H1 (cell line): ENCODE measurements at places on chromosomes 6 and 20.

DNA sequence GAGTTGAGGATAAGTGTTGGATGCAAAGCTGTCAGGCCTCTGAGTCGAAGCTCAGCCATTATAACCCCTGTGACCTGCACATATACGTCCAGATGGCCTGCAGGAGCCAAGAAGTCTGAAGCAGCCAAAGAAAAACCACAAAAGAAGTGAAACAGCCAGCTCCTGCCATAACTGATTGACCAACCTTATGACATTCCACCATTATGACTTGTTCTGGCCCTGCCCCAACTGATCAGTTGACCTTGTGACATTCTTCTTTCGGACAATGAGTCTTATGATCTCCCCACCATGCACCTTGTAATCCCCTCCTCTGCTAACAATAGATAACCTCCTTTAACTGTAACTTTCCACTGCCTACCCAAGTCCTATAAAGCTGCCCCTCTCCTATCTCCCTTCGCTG lies 133.7 kb upstream of the AGPAT4 start:
- no peak for DNase-seq

- DNase-seq: no peak
These were observed 62.2 kb upstream of the PLN start for GRCh38 chr6:118485601-118486550.

- DNase-seq: no peak
These were observed 46.8 kb upstream of the UNC93A start for GRCh38 chr6:167244064-167244960.

- DNase-seq: no peak
These were observed 154.4 kb upstream of the JAG1 start for GRCh38 chr20:10828180-10828579.

DNA sequence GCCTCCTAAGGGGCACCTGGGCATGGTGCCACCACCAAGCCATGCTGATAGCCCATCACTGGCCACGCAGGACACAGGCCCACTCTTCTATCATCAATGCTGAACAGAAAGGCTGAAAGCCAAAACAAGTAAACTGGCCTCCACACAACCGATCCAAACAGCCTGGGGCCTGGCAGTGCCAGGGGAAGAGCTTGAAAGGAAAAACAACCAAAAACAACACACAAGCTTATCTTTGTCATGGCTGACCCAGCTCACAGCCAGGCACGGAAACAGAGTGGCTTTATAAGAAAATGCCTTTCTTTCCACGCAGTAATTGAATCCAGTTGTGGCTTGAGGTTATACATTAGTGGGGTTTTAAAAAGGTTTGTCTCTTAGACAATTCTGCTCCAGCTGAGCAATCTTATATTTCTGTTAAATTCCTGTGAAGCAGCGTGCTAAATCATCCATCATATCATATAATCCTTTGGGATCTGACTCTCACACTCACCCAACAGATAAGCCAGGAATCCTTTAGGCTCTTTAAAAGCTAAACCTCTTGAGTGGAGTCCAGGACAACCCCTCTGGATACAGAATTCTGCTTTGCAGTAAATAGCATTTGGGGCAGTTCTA lies 65.4 kb upstream of the SLC22A16 start:
- no peak for DNase-seq

GRCh38 chr6:72206606-72207005 lies 320.3 kb downstream of the RIMS1 start:
- no peak for DNase-seq

DNA sequence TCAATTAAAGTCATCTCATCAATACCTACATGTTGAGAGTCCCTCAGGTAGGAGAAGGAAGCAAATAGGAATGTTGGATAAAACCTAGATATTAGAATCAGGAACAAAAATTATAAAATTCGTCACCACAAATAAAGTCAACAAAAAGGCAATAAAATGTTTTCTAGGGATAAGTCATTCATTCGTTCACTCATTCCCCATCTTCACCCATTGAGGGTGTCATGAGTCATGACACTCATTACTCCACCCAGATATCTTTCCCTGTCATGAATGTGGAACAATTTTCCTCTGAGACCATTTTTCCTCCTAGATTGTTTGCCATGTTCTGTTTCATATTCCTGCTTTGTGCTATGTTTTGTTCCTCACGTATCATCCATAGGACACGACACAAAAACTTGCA lies 50.9 kb upstream of the OLIG3 start:
- no peak for DNase-seq

- no peak for DNase-seq
These were observed 6.7 kb downstream of the PCK1 start for GRCh38 chr20:57567471-57568079.

DNA sequence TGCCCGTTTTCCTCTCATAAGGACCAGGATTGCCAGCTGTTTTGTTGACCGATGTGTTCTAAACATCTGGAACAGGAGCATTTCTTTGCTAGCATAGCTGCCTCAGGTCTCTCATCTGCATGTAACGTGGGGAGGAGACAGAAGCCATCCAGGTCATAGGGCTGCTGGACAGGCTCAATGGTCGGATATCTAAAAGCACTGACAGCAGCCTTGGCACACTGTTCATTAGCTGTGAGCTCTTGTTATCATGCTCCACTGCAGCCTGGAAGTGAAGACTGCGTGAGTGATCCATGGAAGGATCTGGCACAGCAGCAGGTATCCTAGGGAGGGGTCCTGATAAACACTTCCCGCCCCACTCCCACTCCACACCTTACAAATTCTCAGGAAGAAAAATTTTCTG lies 175.3 kb downstream of the LRFN2 start:
- no peak for DNase-seq
